ENCODE measurements at places on chromosomes 4 and X. TPM values are rescaled to one million over a fixed set of nuclear protein-coding genes. Genes with fewer than 3 reads are reported as not detected.

PDGFC gene
- 47.3 TPM for total RNA-seq

GRCh38 chr4:38925492-38926413, 58.1 kb downstream of the FAM114A1 start:
- no peak for DNase-seq

OPN1LW gene
- total RNA-seq, result not detected

SFRP2 gene
- total RNA-seq, result not detected

GRCh38 chr4:15188605-15189539, 186.6 kb downstream of the CPEB2 start:
- no peak for DNase-seq

DNA sequence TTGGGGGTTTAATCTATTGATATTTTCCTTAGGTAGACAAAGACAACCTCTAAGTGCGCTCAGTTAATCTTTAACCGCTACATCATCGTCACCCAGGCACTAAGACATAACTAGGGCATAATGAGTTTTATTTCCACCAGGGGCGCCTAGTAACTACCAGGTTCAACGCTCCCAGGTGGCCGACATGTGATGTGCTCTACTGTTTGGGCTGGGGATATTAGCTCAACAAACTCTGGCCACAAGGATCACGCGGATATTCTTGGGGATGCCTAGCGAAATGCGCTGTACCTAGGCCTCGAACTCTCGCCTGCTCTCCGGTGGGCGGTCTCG, 915 bp upstream of the RAB33B start:
- DNase-seq, result peak; percentile 82

DNA sequence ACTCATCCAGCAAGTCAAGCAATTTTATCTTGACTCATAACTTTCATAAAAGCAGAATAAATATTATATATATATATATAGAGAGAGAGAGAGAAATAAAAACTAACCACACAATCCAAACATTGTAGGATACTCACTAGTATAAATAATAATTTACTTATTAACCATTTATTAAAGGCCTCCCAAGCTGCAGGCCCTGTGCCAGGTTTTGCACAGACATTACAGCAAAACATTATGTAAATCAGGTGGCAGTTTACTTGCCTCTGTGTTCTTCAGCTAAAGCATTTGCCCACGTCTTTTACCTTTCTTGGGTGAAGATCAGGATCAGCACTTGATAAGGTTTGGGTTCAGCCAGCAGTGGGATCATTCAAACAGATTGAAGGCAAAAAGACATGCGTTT, 75.6 kb downstream of the CLDN22 start:
- no peak for DNase-seq
